ENCODE measurements at places on chromosomes 2 and 18.
A peak's percentile ranks its signal among the peaks of the same experiment; 100 is the strongest.

DNA sequence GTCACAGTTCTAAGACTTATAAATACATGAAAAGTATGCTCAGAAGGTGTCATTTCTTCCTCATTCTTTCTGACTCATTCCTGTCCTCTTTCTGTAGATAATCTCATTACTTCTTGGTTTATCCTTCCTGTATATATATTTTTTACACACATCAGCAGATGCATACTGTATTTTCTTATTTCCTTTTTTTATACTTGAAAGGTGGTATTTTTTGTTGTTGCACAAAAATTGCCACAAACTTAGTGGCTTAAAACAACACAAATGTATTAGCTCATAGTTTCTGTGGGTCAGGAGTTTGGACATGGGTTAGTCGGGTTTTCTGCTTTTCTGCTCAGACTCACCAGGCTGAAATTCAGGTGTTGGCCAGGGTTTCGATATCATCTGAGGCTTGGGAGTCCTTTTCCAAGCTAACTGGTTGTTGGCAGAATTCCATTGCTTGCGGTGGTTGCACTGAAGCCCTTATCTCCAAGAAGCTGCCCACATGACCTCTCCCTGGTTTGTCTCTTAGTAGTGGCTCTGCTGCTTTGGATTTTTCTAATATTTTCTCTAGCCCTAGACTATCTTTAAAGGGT lies 162.6 kb downstream of the FMNL2 start:
- peak; percentile 48 for DNase-seq

DNA sequence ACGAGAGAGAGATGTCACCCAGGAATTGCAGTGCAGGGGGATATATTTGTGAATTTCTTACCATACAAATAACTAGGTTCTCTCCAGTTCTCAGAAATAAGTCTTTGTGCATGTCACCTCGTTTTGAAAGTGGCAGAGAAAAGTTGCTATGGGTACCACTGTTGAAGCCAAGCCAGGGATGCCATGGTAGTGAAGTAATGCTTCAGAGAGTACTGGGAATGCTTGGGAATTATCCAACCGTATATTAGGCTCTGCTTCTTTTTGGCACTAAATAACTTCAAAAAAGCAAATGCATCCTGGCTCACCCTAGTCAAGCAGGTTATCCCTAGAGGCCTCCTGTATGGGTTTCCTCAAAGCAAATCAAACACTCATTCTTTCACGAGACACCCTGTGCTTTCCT lies 50.7 kb upstream of the DDX18 start:
- DNase-seq = no peak

DNA sequence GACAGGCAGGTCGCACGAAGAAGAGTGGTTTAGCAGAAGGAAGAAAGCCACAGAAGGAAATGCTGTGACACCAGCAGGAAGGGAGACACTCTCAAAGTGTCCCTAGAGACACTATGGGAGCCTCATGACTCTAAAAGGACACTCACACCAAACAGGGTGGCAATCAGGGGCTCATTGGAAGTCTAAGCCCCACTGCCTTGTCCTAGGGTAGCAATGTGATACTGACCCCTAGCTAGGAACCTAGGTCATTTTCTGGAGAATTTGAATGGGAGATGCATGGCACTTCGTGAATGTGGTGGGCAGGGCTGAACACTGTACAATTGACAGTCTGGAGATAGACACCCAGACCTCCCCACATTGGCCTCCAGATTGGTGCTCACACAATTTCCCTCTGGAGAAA lies 385.0 kb downstream of the EIPR1 start:
- DNase-seq = no peak

DNA sequence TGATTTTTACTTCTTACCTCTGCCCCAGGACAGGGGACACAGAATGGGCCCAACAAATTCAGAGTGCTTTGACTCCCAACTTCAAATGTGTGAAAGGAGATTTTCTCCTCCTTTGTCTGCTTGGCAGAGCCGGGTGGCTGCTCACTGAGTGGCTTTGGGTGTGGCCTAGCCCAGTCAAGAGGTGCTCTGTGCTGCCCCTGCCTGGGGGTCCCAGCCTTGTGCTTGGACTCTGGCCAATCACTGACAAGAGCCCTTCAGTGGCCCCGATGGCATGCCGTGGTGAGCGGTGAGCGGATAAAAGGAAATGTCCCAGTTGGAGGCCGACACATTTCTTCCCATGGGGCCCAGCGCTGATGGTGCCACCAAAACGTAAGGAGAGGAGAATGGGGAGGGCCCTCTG lies 259.2 kb downstream of the CELF4 start:
- DNase-seq = no peak

DNA sequence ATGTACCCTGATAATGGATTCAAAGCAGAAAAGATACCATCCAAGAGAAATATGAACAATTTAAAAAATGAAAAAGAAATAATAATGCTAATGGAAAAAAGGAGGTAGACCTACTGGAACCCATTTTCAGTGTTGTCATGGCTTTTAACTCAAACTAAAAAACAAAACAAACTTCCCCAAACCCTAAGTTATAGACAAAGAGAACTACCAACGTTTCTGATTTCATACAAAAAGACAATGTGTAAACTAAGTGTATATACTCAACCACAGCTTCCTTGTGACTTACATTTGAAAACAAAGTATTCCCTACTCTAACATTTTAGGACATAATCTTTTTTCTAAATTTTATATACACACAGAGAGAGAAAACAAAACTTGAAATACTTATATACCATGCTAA lies 45.9 kb downstream of the ACVR1 start:
- no peak for DNase-seq

- no peak for DNase-seq
Measured at GRCh38 chr18:3631887-3632286, 181.9 kb downstream of the TGIF1 start.

DNA sequence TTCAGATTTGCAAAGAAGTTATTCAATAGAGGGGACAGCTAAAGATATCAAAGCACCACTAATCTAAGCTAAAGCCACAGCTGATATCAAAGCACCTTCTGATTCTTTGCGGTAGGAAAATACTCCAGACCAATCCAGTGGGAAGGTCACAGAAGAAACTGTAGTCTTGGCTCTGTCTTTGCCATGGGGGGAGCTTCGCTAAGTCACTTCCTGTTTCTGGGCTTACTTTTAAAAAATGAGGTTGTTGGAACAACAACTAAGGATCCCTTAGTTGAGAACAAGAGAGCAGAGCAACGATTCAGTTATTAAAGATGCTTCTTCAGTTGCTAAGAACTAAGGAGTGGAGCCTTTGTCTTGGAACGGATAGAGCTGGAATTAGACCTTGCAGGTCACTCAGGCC lies 12.2 kb downstream of the LPIN1 start:
- DNase-seq = no peak

GRCh38 chr2:26922405-26923188 lies 47.8 kb upstream of the MAPRE3 start:
- peak; percentile 38 for DNase-seq

GRCh38 chr18:28152754-28153153 lies 24.2 kb downstream of the CDH2 start:
- DNase-seq = no peak

DNA sequence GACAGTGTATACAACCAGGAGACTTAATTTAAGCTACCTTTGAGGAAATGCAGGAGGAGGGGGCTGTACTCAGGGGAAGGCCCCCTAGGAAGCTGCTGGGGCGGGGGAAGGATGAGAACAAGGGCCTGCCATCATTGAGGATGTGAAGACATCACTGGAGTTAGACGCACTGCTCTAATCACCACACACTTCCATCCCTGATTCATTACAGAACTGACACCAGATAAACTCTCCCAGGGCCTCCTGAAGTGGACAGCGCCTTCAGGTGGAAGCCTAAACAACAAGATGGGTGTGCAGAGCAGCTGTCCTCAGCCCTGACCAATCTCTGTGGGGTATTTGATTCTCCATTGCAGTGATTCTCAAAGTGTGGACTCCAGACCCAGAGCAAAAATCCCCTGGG lies 30.6 kb upstream of the SLC35G4 start:
- no peak for DNase-seq

DNA sequence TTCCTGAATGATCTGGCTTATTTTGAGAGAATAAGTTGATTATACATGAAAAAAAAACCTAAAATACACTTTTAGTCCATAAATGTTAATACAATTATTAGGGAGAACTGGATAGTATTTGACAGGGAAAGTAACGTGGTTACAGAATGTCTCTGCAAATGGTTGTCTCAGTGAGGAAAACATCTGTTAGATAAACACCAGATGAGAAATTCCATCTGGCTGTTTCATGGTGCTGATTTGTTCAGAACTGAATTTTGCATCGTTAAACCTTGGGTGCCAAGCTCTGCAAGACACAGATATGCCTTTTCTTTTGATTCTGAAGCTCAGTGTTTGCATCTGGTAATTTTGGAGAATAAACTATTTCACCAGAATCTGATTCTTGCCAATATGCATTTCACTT lies 90.4 kb downstream of the SCN3A start:
- peak; percentile 10 for DNase-seq

DNA sequence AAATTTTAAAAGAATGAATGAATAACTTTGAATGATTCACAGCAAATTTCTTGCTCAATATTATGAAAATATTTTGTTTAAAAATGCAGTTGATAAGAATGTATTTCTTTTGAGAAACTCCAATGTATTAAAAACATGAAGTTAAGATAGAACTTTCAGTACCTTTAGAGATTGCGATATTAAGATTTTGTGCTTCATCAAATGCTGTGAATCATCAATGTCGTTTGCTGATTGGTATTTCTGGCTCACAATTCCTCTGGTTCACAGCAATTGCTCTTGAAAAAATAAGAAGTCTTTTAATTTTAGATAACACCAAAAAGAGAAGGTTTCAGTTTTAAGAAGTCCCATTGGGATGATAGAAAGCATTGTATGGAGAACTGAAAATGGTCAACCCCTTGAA lies 228.7 kb downstream of the IKZF2 start:
- DNase-seq = peak; percentile 46

GRCh38 chr2:99651930-99652670 lies 162.3 kb upstream of the REV1 start:
- DNase-seq = no peak

GRCh38 chr2:29329899-29330298 lies 214.7 kb downstream of the CLIP4 start:
- no peak for DNase-seq

GRCh38 chr2:113979191-113980128 lies 89.6 kb downstream of the ACTR3 start:
- DNase-seq = no peak

- no peak for DNase-seq
Measured at GRCh38 chr2:211946960-211947359, 591.6 kb downstream of the ERBB4 start.

- DNase-seq = no peak
Measured at GRCh38 chr2:174667250-174667860, 69.8 kb upstream of the WIPF1 start.

- peak; percentile 39 for DNase-seq
Measured at GRCh38 chr2:62465741-62466502, 40.1 kb downstream of the TMEM17 start.

DNA sequence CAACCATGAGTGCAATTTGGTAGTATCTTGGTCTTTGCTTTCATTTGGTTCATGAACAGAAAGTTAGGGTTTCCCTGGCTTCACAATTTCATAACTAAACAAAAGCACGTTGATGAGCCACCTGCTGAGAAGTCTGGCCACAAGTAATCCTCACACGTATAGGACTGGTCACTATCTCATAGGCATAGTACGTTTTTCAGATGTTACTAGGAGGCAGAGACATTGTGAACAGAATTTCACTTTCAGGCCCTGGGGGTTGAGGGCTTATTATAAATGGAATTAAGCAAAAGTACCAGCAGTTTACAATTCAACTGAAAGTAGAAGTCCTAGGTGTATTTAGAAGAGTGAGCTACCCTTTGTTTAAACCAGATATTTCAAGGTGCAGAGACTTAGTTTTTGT lies 277.1 kb downstream of the ALPK2 start:
- DNase-seq = no peak

DNA sequence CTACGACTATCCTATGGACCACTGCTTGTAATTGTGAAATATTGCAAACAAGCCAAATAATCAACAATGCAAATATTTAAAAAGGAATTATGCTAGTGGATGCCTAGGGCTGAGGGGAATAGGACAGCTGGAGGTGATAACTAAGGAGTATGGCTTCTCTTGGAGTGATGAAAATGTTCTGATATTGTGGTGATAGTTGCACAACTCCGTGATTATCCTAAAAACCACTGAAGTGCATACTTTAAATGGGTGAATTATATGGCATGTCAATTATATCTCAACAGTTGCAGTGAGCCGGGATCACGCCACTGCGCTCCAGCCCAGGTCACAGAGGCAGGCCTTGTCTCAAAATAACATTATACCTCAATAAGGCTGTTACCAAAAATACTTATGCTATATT lies 125.1 kb upstream of the SH3BP4 start:
- no peak for DNase-seq

GRCh38 chr18:48943333-48943732 lies 7.4 kb downstream of the SMAD7 start:
- DNase-seq = no peak

- DNase-seq = no peak
Measured at GRCh38 chr2:99444222-99444621, 45.6 kb downstream of the REV1 start.

DNA sequence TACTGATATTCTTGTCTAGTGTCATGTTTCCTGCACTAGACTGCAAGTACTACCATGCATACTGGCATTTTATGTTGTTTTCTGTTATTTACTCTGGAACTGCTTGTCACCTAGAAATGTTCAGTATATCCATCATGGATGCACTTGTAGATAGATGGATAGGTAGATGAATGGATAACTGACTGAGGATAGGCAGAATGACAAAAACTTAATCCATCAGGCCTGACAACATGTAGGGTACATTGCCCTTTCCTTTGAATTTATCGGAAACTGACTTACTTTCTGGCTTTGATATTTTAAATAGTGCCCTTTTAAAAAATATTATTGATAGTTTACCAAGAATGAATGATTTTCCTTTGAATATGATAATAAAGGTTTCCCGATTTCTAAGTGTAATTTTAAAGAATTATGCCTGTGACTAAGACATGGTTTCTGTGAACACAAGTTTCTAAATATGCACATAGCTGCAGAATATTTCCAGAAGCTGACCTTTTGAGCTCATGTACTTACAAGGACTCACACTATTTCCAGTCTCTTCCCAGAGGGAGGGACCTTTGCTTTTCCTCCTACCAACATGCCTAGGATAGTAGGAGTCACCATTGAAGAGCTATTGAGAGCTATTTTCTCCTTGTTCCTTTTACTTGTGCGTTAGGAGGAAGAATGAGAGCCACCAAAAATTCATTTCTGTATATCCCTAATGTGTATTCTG lies 81.3 kb downstream of the ANKRD12 start:
- peak; percentile 28 for DNase-seq

DNA sequence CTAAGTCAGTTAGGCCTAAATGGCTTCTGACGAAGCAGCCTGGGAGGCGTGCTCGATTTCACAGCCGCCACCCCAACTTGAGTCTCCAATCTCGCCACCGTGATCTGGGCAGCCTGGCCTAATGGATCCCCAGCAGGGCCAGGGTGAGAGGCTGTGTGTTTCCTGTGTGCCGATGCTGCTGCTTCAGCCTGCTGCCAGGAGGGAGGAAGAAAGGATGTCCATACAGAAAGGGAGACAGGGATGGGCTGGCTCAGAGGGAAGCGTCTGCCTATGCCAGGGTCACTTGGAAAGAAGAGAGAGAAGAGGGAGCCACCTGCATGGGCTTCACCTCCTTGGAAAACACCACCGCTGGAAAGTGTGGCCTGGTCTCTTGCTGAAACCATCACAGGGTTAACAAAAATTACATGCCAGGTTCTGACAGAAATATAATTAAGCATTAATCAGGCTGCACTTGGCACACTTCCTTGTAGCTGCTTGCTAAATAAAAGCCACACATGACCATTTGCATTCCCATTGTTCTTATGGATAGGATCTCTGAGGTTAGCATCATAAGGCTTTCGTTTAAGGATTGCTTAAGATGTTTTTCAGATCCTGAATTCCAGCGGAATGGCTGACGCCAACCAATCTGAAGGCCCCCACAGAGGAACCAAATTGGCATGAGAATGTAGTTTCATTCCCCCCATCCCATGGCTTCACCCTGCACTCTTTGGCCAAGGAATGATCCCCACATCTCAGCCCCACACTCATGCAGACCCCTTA lies 108.8 kb upstream of the SLC1A4 start:
- no peak for DNase-seq

All from fibroblast of mammary gland (primary cell).